ENCODE measurements at places on chromosomes 12 and 14. TPM values are rescaled to one million over a fixed set of nuclear protein-coding genes. Genes with fewer than 3 reads are reported as not detected.

COQ10A gene
- 14.1 TPM for polyA plus RNA-seq

KCNK10 gene
- not detected for polyA plus RNA-seq

ACSM4 gene
- not detected for polyA plus RNA-seq

KRT6C gene
- not detected for polyA plus RNA-seq

ASCL4 gene
- polyA plus RNA-seq: not detected

PYGL gene
- 36.4 TPM for polyA plus RNA-seq

LHX5 gene
- not detected for polyA plus RNA-seq

RERG gene
- polyA plus RNA-seq: 0.04 TPM

RGS6 gene
- not detected for polyA plus RNA-seq

RNASE1 gene
- not detected for polyA plus RNA-seq

SRRM4 gene
- not detected for polyA plus RNA-seq

LTBR gene
- 67.2 TPM for polyA plus RNA-seq

IFT43 gene
- polyA plus RNA-seq: 58.9 TPM

ABCD2 gene
- polyA plus RNA-seq: not detected

KERA gene
- not detected for polyA plus RNA-seq

SIX6 gene
- not detected for polyA plus RNA-seq

OR10G2 gene
- not detected for polyA plus RNA-seq

GLIPR1L1 gene
- polyA plus RNA-seq: not detected

IL31 gene
- not detected for polyA plus RNA-seq

TAS2R19 gene
- polyA plus RNA-seq: 0.33 TPM

PMCH gene
- polyA plus RNA-seq: not detected

MYH6 gene
- not detected for polyA plus RNA-seq

MFAP5 gene
- 172 TPM for polyA plus RNA-seq

OR4E2 gene
- polyA plus RNA-seq: not detected

NAB2 gene
- 50.2 TPM for polyA plus RNA-seq

ADCY4 gene
- 4.1 TPM for polyA plus RNA-seq

ADSS1 gene
- 2.9 TPM for polyA plus RNA-seq

NTN4 gene
- 582 TPM for polyA plus RNA-seq

SLC39A2 gene
- not detected for polyA plus RNA-seq

SCNN1A gene
- polyA plus RNA-seq: 0.36 TPM

BEGAIN gene
- 0.05 TPM for polyA plus RNA-seq

SERPINA12 gene
- polyA plus RNA-seq: not detected

PRR4 gene
- 4.2 TPM for polyA plus RNA-seq

BDKRB2 gene
- polyA plus RNA-seq: 21.3 TPM

CIROP gene
- polyA plus RNA-seq: 0.07 TPM

SLC5A8 gene
- polyA plus RNA-seq: not detected

OR6C3 gene
- polyA plus RNA-seq: not detected

NTS gene
- not detected for polyA plus RNA-seq

TAS2R20 gene
- 0.64 TPM for polyA plus RNA-seq

KRT7 gene
- 659 TPM for polyA plus RNA-seq

DIO2 gene
- 81.9 TPM for polyA plus RNA-seq

CDKN3 gene
- polyA plus RNA-seq: 28.7 TPM

TMEM132C gene
- polyA plus RNA-seq: not detected

RASSF9 gene
- 0.16 TPM for polyA plus RNA-seq

ERH gene
- polyA plus RNA-seq: 109 TPM

Measured in BJ (cell line).